ENCODE measurements at places on chromosomes 3 and 15.

GRCh38 chr15:99763827-99764226 lies 30.6 kb upstream of the LYSMD4 start:
- DNase-seq, result no peak

DNA sequence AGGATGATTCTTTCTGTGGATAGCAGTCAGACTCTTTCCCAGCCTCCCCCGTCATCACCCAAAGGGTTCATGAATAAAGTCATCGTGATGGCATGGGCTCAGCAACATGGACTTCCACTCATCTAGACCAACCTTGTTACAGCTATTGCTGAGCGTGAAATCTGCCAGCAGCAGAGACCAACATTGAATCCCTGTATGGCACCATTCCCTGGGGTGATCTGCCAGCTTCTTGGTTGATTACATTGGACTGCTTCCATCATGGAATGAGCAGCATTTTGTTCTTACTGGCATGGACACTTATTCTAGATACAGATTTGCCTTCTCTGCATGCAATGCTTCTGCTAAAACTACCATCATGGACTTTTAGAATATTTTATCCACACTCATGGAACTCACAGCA lies 195.6 kb upstream of the AZI2 start:
- DNase-seq, result no peak

DNA sequence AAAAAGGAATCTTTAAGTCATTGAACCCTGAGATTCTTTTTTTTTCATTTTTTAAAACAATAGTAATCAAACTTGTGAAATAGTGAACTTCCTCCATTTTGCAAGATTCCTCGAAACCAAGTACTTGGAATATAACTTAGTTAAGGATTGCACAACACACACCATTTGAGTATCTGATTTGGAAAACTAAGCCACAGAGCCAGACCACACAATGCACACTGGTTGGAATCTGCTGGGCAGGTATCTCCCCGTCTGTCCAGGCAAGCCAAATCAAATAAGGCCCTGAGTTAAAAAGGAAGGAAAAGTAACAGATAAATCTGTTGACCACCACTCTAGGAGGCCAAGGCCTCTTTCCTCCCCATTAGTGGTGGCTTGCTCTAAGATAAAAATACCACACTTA lies 177.5 kb upstream of the ICE2 start:
- DNase-seq, result no peak

GRCh38 chr3:21893242-21893641 lies 142.2 kb upstream of the ZNF385D start:
- DNase-seq, result no peak

GRCh38 chr3:100354850-100355249 lies 20.3 kb downstream of the NIT2 start:
- DNase-seq, result no peak

DNA sequence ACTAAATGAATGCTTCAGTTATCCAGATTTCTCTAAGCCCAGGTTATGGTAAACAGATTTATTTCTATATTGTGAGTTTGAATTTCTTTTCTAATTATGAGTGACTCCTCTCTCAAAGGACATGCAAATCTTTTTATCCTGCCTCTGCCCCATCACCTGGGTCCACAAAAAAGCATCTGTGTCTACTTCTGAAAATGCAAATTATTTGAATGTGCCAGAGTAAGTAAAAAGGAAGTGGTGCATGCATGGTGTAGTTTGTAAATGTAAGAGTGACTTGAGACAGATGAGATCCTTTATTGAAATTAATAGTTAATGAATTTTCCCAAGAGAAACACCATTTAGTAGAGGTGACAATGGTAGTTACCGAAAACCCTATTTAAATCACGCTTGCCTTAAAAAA lies 26.9 kb downstream of the MCTP2 start:
- DNase-seq, result no peak

- DNase-seq, result no peak
These were observed 121.0 kb downstream of the GREM1 start for GRCh38 chr15:32838820-32839219.

- DNase-seq, result no peak
These were observed 84.1 kb downstream of the ATG7 start for GRCh38 chr3:11356269-11356668.

DNA sequence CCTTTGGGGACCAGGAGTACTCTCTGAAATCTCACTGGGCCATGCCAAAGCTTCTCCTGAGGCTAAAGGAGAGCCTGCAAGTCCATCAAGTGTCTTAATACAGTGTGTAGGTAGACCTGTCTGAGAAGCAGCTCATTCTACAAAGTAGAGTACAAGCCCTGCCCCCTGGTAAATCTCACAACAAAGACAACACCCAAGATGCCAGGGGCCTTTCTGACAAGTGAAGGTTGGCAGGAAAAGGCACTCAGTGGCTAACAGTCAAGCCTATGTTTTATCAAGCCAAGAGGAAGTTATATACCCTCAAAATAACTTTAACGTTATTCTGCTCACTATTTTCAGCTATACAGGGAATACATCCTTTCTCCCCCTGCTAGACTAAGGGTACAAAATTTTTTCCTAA lies 58.3 kb downstream of the NMNAT3 start:
- no peak for DNase-seq

DNA sequence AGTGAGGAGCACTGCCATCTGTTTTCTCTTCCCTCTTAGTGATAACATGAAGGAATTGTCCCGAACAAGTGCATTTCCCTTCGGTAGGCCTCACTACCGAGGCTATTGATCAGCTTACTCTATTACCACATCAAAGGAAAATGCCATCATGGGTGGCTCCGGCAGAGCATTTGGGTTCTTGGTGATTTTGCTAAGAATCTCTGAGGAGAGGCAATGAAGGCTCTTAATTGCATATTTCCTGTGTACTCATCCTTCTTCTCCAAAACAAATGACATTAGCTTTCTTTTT lies 35.3 kb downstream of the CHRD start:
- DNase-seq, result no peak

GRCh38 chr3:4270720-4271119 lies 32.4 kb upstream of the SETMAR start:
- DNase-seq, result no peak

DNA sequence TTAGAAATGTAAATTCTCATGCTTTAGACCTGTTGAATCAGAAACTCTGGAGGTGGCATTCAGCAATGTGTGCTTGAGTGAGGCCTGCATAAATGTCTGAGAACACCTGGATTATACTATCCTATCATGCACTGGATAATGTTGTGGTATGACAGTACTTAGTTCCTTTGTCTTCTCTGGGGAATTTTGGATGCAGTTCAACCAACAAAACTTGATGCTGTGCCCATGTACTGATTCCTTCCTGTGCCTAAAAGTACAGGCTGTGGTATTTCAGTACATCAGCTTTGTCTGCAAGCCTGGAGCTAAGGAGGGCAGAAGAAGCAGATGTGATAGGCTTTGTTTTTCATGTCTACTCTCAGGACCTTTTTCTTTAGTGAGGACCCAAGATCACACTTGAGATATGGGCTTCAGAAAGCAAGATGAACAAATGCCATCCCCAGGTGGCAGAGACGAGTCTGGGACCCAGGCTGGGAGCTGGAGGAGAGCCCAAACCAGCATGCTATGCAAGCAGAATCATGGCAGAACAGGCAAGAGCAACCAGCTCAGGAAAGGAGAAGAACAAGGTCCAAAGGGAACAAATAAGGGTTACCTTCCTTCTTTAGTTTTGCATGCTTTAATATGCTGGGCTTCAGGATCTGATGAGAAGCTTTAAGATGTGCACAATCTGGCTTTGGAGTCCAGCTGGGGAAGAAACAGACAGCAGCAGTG lies 124.7 kb downstream of the MYRIP start:
- no peak for DNase-seq

GRCh38 chr15:99928429-99928981 lies 195.3 kb upstream of the LYSMD4 start:
- peak; percentile 82 for DNase-seq

DNA sequence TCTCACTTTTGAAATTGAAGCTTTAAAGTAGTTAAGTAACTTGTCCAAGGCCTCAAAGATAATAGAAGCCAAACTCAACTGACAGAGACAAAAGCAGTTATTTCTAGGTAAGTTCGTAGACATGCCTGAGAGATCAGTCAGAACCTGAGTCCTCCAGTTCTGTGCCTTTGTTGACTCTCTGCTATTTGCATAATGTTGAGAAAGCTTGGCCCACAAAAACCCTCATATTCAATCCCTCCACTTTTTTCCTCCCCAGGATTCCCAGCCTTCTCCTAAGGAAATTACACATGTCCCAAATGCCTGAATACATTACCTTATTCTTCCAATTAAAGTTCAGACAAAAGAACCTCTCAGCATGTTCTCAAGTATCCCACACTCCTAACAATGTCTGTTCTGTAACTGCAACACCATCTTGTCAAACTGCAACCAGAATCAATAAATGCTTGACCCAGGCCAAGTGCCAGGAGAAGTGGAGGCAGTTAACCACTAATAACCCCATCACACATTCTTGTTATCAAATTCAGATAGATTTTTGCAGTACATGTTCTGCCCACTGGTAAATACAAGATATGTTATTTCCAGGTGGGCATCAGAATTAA lies 217.8 kb downstream of the LRRC3B start:
- DNase-seq, result no peak

Data from activated T-helper 9 cell treated with anti-CD3 and anti-CD28 coated beads, Interleukin-2, amount 50 U/mL, for 16 hours (primary cell).